ENCODE measurements at places on chromosomes 6 and 20.

DNA sequence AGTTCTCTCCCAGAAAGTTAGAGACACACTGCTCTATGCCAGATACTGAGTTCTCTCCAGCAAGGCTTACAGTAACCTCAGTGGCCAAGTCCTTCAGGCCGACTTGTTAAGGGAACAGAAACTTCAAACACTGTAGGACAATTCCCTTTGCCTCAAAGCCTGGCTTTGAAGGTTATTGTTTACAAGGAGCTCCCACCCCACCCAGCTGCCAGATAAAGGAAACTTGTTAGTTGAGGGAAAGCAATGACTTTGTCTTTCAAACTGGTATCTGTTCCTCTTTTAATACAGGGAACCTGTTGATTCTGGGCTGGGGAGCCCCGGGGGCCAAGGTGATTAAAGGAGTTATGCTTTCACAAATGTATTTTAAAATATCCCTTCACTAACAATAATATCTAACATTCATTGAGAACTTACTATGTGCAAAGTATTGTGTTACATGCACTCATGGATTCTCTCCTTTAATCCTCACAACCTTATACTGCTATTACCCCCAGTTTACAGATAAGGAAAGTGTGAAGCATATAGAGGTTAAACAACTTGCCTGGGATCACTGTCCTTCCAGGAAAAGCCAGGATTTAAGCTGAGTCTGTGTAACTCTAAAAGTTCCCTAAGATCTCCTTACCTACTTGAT is 27.6 kb upstream of the CDKN1A start:
- DNase-seq: no peak

DNA sequence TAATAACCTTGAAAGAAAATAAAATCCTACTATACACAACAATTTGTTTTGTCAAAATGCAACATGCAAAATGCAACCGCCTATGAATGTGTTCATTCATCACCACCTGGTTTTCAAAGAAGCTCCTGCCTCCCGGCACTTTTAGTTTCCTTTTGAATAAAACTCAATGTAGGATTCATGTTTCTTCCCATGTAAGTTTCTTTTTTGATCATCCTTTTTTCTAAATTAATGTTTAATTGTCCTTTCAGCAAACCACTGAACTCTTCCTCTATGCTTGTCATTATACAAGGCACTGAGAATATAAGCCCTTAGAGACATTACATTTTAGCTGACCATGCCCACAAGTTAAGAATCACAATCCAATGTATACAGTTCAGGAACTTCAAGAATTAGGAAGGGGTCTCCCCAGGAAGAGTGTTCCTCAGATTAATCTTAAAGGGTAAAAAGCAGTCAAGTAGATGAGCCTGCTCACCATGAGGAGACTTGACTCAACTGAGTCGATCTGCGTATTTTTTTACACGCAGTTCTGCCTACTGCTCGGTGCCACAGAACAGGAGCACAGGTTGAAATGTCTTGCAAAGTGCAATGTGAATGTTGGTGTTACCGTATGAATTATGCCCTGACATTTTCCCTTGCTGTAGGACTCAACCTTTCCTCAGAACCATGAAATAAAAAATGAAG is 7.2 kb upstream of the THEMIS start:
- no peak for DNase-seq

- no peak for DNase-seq
These were observed 6.3 kb upstream of the SIRPG start for GRCh38 chr20:1663917-1664316.

DNA sequence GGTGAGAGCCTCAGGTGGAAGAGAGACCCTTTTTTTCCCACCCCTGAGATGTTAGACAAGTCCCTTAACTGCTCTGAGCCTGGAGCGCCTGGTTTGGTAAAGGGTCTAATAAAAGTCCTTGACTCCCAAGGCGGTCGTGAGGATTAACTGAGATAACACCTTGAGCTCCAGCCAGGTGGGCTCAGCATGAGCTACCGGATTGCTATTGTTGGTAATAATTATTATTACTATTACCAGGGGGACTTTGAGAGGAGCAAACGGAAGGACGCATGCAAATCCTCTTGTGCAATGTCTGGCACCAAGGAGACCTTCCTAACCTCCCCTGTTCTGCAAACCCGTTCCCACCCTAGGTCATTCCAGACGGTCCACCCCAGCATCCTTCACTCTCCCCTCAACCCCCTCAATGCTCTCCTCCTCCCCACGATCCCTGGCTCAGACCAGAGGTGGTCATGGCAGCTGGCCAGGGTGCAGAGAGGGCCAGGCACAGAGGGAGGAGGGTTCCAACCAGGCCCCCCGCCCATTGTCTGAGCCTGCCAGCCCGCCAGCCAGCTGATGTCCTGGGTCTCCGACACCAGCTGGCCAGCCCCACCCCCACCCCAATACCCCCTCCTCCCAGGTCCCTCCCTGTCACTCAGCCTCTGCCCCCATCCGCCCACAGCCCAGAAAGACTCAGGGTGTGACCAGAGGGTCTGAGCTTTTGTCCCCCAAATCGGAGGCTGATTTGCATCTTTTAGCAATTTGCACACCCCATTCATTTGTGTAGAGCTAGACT is 14.3 kb upstream of the CBFA2T2 start:
- DNase-seq: no peak

DNA sequence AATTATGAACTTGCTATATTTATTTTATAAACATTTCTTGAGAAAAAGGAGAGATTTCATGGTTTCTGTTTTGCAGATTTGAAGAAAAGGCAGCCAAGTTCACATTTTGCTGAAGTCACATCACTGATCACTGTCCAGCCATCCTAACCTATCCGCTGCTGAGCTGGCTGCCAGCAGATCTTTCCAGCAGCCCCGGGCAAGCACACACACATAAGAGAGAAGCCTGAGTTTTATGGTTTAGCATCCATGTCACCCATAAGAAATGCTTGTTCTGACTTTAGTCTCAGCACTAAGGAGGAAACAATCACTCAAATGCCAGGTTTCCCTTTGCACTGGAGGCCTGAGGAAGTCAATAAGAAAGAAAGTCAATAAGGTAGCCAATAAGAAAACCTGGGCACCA is 287.1 kb downstream of the SMOC2 start:
- no peak for DNase-seq

GRCh38 chr20:62840244-62841197 is 21.1 kb downstream of the TCFL5 start:
- no peak for DNase-seq

GRCh38 chr6:138211048-138211581 is 7.2 kb downstream of the PBOV1 start:
- no peak for DNase-seq

DNA sequence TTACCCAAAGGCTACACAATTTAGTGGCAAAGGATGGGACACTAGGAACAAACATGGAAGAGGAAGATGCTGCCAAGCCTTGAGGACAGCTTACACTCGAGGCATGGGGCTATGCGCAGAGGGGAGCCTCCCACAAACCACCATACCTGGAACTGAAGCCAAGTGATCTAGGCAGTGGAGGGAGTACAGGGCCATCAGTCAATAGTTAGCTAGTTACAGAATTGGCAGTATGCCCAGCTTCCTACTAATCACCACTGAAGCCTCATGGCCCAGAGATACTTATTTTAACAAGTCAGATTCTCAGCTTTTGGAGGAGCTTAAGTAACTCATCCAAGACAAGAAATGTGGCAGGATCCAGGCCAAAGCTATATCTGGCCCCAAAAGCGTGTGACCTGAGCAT is 226.6 kb upstream of the MOCS1 start:
- DNase-seq: no peak

GRCh38 chr20:9686455-9686854 is 152.4 kb downstream of the PAK5 start:
- no peak for DNase-seq

- no peak for DNase-seq
These were observed 5.6 kb downstream of the ZMYND8 start for GRCh38 chr20:47350691-47351545.

- no peak for DNase-seq
These were observed 28.9 kb downstream of the THBS2 start for GRCh38 chr6:169224716-169225115.

DNA sequence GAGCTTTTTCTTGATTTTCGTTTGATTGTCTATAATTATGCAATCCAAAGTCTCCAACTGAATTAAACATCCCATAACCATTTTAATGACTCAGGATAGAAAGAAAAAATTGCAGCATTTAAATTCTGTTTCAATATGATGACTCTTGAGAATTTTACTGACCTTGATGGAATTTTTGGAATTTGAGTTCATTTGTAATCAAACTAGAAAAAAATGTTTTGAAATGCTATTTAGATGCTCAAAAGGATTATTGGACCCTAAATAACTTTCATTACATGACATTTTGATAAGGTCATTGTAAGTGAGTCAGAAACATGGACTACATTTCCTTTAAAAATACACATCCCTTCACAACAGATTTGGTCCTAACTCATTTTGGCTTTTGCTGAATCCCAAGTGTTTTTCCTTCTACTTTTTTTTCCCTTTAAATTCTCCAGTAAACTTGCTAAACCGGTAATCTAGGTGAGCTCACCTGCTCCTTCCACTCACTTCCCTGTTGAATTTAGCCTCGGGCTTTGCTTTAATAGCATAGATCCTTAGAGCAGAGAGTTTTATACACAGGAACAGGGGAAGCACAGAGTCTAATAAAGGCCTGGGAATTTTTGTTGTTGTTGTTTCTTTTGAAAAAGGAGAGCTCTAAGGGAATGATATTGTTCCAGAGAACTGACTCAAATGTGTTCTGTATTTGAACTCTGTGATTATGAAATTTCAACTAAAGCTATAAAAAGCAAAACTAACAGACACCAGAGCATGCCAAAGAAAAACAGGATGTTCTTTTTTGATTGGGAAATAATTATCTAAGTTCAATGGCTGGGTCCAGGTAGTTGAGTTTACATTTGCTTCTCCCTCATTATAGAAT is 1088.2 kb upstream of the CITED2 start:
- no peak for DNase-seq

DNA sequence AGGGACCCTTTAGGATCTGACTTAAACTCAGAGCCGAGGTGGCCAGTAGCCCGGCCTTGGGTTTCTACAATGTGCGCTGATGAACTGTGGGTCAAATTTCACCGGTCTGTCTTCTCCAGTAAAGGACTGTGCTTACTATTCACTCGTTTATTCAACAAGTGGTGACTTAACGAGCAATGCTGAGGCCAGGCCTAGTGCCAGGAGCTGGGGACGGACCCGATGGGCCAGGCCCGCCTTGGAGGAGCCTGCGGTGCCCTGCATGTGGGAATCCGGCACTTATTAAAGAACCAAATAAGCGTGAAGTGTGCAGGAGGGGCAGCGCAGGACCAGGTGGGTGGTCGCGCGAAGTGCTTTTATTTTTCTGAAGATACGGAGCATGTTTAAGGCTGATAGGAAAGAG is 24.0 kb downstream of the CTCFL start:
- DNase-seq: no peak

DNA sequence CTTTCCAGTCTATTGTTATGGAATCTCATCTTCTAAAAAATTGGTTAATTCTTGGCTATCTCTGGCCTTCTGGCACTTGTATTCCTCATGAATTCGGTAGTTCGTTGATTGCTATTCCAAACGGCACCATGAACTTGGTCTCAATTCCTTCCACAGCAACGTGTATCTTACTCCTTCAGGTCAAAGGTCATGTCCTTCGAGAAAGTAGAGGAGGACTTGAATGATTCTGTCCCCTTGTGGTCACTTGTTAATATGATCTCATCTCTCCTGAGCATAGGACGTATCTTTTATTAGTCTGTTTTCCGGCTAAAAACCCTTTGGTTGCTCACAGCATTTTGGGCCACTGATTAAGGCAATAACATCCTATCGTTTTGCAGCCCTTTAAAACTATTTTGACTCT is 9.4 kb downstream of the TLDC2 start:
- DNase-seq: no peak

DNA sequence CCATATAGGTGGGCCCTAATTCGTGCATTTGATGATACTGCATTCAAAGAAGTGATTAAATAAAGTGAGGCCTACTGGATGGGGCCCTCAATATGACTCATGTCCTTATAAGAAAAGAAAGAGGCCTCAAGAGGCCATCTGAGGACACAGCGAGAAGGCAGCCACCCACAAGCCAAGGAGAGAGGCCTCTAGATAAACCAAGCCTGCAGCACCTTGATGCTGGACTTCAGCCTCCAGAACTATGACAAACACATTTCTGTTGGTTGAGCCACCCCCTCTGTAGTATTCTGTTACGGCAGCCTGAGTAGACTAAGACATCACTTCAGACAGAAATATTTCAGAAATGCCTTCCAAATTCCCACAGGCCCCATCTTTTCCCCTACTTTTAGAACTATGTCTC is 82.5 kb upstream of the PLEKHG1 start:
- DNase-seq: no peak

DNA sequence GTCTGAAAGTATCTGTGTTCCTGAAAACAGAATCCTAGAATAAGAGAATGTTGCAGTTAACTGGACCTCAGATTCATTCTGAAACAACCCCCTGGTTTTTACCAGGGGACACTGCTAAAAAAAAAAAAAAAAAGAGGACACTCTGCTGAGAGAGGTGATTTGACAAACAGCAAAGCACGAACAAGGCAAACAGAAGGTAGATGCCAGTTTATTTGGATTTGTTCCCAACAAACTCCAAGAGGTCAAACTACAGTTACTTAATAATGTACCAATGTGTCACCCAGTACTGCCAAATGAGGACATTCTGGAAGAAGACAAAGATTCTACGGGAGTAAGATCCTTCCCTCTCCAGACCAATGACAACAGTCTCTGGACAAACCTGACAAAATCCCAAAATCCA is 40.6 kb upstream of the SLC22A16 start:
- DNase-seq: no peak

- DNase-seq: no peak
These were observed 103.6 kb upstream of the CNKSR3 start for GRCh38 chr6:154614101-154614500.

GRCh38 chr6:18263418-18264218 is 712 bp downstream of the DEK start:
- no peak for DNase-seq

DNA sequence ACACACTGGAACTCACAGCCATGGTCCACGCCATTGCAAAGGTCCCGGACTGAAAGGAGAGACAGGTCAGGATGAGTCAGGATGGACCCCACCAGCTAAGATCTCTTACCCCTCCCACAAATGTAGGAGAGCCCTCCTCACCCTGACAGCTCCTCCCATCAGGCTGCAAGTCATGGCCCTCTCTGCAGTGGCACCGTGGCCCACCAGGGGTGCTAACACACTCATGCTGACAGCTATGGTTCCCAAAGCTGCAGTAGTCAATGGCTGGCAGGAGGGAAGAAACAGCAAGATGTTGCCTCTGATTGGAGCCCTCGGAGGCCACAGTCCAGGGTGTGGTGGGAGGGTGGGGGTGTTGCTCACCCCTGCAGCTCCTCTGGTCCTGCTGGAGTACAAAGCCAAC is 5.7 kb upstream of the RBPJL start:
- no peak for DNase-seq

GRCh38 chr6:45902984-45903383 is 112.7 kb downstream of the CLIC5 start:
- no peak for DNase-seq

- DNase-seq: no peak
These were observed 3.0 kb downstream of the TSHZ2 start for GRCh38 chr20:52975029-52975732.

DNA sequence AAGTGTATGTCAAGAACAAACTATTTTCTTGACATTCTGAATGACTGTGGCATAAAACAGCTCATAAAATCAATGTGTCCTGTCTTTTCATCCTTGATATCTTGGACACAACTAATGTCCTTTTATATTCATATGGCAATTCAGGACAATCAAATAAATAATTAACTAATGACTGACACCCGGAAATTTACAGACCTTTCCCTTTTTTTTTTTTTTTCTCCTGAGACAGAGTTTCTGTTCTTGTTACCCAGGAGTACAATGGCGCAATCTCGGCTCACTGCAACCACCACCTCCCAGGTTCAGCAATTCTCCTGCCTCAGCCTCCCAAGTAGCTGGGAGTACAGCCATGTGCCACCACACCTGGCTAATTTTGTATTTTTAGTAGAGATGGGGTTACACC is 107.1 kb upstream of the LGSN start:
- DNase-seq: no peak
